NCI-H146 (cell line): ENCODE measurements at places on chromosomes 2 and 18.

- DNase-seq: no peak
These were observed 110.7 kb upstream of the TLK1 start for GRCh38 chr2:171271386-171271785.

DNA sequence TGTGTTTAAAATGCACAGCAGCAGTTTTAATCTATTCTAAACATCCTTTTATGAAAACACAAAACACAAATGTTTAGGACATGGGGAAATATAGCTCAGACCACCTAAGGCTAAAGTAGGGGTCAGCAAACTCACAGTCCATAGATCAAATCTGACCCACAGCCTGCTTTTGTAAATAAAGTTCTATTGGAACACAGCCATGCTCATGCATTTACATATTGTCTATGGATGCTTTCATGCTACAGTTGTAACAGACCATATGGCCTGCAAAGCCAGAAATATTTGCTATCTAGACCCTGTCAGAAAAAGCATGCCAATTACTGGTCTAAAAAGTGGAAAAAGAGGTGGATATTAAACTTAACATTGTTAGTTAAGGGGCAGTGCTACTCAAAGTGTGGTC, 1105.4 kb upstream of the KLHL29 start:
- DNase-seq: no peak

- DNase-seq: no peak
These were observed 585.0 kb upstream of the CHAC2 start for GRCh38 chr2:53182601-53183000.

- no peak for DNase-seq
These were observed 203.2 kb downstream of the GULP1 start for GRCh38 chr2:188494906-188495305.

- DNase-seq: no peak
These were observed 170.8 kb downstream of the FSHR start for GRCh38 chr2:48983551-48983950.

GRCh38 chr2:128450211-128451024, 131.8 kb upstream of the HS6ST1 start:
- no peak for DNase-seq

GRCh38 chr2:149021271-149021719, 17.2 kb upstream of the LYPD6B start:
- no peak for DNase-seq

DNA sequence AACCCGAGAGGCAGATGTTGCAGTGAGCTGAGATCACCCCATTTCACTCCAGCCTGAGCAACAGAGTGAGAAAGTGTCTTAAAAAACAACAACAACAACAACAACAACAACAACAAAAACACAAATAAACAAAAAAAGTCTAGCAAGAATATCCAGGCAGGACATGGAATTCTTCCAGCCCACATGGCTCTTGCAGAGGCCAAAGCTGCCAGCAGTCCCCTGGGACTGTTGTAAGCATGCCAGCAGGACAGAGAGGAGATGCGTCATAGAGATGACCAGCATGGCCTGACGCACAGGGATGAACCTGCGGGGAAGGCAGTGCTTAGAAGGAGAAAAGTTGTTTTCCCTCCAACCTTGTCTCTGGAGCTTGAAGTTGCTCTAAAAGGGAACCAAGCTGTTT, 182.3 kb upstream of the PGAP1 start:
- DNase-seq: no peak

DNA sequence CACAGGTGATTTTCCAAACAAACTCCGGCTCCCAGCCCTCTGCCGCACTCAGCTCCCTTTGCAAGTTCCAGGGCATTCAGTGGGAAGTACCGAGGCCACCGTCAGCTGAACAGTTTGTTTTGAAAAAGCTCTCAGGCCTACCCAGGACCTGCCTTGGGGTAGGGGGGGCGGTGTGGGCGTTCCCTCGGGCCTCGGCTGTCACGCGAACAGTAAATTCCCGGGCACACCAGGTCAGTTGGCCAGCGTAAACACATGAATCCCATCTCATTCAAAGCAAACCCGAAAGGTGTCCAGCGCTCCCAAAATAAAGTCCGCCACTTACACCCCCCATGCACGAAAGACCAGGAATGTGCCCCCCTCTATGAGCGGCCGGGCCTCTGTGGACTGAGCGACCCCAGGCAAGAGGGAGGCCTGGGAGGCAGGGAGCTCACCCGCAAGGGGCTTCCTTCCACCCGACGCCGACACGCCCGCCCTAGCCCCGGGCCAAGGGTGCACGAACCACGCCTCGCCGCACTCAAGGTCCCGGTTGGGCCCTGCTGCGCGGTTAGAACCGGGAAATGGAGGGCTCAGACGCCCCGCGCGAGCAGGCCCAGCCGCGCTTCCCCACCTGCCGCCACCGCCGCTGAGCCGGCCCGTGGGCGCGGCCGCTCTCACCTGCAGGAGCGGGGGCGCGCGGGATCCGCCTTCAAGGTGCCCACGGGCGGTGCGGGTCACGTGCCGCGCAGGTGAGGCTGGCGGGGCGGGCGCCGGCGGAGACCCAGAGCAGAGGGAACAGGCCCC, at the start of gene WDSUB1:
WDSUB1 (minus strand) TSS at position 775 of the 780 bp plus-strand sequence. CDS start 3,634 bp downstream, outside the sequence.
- DNase-seq: peak; percentile 72

- DNase-seq: no peak
These were observed 335.3 kb downstream of the DLGAP1 start for GRCh38 chr18:4119813-4120212.

GRCh38 chr2:36493306-36493705, 104.7 kb downstream of the FEZ2 start:
- DNase-seq: no peak

DNA sequence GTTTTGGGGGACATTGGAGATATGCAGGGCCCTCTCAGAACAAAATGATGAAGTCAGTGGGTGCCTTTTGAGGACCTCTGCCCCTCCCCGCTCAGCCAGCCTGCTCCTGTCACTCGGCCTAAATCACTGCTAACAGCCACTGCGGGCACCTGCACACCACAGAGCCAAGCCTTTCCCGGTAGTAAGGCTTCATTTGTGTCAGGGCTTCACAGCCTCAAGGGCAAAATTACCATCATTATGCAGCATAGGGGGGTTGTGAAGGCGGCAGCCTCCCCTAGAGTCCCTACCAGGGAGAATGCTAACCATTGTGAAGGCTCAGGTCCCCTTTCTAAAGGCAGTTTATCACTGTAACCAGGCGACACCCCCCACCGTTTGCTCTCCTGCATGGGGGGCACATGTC, 519.8 kb upstream of the MYT1L start:
- DNase-seq: peak; percentile 59

DNA sequence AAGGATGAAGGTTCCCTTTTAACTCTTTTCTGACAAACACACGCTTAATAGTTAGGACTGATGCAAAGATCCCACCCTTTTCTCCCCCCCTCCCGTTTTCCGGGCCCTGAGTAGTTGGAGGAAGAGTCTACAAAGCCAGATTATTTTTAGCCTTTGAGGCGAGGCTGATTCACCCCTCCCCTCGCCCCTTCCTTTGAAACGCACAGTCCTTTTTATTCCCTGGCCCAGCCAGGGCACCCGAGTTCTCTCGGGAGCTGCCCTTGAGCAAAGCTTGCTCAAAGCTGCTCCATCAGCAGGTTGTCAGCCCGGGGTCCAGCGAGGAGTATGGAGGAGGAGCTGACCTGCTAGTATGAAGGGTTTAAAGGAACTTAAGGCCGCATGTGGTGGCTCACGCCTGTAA, 47.1 kb upstream of the SPRED2 start:
- DNase-seq: no peak

- no peak for DNase-seq
These were observed 484.8 kb upstream of the UBE2E3 start for GRCh38 chr2:180495606-180496005.

- no peak for DNase-seq
These were observed 206.1 kb downstream of the SMAD2 start for GRCh38 chr18:47724186-47724975.

DNA sequence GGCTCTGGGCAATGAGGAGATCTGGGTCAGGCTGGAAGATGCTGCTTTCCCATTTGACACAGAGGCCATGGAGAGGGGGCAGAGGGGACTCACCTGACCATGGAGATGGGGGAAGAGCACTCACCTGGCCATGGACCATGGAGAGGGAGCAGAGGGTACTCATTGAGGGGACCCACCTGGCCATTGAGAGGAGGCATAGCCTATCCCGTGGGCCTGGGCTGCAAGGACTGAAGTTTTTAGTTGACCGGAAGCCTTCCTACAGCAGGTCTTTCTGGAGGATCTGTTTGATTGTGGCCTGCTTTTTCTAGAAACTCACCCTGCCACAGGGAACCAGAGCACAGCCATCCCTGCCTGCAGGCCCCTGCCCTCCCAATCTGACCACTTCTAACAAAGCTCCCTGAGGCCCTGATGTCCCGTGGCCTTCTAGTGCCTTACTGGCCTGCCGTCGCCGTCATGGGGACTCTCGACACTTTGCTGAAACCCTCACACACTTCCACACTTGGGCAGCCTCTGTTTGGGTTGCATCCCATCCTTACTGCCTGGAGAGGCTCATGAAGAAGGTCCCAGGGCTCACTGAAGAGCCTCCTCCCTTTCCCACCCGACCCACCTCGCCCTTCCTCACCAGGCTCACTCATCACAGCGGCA, 5.1 kb upstream of the PROM2 start:
- no peak for DNase-seq

DNA sequence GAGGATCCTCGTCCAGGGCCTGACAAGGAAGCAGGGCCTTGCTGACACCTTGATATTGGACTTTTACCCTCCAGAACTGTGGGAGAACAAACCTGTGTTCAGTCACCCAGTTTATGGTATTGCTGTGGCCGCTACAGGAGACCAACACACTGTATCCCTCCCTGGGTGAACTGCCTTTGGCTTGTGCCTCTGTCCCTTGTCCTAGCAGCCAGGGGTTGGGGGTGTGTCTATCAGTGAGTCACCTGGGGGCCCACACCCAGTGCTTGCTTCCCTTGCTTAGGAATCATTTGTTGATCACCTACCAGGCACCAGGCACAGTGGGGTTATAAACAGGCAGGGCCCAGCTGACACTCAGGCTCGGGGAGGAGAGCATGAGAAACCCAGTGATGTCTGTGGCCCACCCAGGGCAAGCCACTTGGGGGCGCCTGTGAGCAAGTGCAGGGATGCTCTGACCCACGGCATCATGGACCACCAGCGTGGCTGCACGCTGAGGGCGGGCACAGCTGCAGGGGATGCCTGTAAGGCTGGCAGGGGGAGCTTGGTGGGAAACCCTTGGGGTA, 17.1 kb downstream of the TMEM185B start:
- DNase-seq: peak; percentile 21

- DNase-seq: no peak
These were observed 139.9 kb upstream of the EPAS1 start for GRCh38 chr2:46157072-46157965.

- no peak for DNase-seq
These were observed 2.4 kb downstream of the TMEM185B start for GRCh38 chr2:120220756-120221155.
